NCI-H1092 (cell line): ENCODE measurements at places on chromosomes 16 and 17.

- DNase-seq = peak; percentile 40
These were observed 8.0 kb downstream of the FLYWCH1 start for GRCh38 chr16:2919511-2920255.

DNA sequence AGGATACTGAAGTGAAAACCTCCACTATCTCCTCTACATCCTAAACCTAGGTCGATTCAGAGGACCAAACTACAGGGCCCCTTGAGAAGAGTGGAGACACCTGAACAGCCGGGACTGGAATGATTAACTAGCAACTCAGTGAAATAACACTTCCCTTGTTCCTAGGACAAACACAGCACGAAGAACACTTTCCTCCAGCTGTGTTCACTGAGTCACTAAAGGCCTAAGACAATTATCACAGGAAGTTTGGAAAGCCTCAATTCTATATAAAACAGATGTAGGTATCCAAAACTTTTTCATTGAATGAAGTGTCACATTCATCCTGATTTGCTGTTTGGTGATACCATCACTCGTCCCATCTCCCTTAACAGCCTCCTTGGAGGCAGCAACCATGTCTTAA, 15.5 kb upstream of the CUEDC1 start:
- DNase-seq = no peak

DNA sequence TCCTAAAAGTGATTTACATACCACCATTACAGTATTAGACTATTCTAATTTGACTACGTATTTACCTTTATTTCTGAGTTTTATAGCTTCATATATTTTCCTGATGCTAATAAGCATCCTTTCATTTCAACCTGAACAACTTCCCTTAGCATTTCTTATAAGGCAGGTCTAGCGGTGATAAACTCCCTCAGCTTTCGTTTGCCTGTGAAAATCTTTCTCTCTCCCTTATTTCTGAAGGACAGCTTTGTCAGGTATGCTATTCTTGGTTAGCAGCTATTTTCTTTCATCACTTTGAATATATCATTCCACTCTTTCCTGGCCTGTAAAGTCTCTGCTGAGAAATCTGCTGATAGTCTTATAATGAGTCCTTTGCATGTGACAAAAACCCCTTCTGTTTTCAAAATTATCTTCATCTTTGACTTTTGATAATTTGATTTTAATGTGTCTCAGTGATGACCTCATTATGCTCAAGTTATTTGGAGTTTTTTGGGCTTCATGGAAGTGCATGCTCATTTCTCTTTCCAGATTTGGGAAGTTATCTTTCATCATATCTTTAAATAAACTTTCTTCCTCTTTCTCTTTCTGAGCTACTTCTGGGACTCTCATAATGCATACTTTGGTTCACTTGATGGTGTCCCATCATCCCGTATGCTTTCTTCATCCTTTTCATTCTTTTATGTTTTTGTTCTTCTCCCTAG, 285.4 kb upstream of the PMFBP1 start:
- no peak for DNase-seq

- DNase-seq = no peak
These were observed 25.9 kb downstream of the CLUH start for GRCh38 chr17:2685696-2686095.

DNA sequence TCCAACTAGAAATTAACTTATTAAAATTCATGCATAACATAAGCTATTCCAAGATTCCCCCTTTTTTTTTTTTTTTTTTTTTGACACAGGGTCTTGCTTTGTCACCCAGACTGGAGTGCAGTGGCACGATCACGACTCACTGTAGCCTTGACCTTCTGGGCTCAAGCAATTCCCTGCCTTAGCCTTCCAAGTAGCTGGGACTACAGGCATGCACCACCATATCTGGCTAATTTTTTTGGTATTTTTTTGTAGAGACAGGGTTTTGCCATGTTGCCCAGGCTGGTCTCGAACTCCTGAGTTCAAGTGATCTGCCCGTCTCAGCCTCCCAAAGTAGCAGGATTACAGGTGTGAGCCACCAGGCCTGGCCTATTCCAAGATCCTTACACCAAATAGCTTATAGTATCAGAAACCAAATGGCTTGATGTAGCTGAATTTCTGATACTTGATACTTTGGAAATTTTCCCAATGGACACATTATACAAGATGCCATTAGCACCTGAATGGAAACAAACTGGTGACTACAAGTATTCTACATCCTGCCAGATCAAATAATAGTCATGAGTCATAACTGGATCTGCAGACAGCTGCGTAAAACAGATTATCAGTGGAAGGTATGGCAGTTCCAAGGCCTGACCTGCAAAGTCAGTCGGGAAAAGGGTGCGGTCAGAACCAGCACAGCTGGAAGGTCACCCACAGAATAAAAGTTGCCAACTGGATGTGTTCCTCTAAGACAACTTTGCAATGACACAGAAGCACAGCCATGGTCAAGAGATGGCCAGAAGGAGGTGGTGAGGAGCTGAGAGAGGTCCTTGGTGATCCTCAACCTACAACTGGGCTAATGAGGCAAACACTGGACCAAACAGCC, 14.5 kb downstream of the TUBG1 start:
- no peak for DNase-seq

- DNase-seq = no peak
These were observed 45.0 kb upstream of the MRPS23 start for GRCh38 chr17:57894848-57895247.

- DNase-seq = no peak
These were observed 84.8 kb upstream of the TBC1D3K start for GRCh38 chr17:37839196-37839978.

DNA sequence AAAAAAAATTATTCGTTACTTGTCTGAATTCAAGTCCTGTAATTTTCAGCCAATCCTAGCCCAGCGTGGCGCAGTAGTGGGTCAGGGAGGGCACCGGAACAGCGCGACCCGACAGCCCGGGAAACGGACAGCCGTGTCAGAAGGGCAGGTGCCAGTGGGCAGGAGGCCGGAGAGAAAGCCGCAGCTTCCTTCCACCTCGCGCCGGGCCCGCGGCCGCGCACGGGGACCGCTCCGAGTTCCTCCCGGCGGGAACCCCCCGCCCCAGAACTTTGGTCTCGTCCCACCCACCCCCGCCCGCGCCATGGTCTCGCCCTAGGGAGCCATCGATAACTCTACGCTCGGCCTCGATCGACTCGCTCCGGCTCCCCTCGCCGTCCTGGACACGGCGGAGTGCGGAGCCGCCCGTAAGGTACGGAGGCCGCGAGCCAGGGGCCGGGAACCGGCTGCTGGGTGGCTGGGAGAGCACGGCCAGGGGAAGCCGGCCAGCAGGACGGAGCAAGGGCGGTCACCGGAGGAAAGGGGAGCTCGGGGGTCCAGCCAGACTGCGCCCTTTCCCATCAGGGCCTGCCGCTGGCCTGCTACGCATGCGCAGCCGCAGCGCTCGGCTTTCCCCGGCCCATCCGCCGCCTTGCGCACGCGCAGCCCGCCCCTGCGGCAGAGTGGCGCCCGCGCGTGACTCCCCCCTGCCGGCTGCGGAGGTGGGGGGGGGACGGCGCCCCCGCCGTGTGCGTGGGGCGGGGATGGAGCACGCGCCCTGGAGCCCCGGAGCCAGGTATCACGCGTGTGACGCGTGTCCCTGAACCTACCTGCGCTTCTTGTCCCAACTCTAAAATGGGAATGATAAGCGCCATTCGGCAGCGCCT, at the start of gene MLST8:
Gene MLST8 (plus strand): TSS at position 351 of the 863 bp plus-strand sequence. CDS start 632 bp downstream, outside the sequence.
- peak; percentile 78 for DNase-seq

- no peak for DNase-seq
These were observed 180.9 kb downstream of the HS3ST3A1 start for GRCh38 chr17:13420878-13421277.

GRCh38 chr17:49592263-49592662, 16.6 kb downstream of the NXPH3 start:
- DNase-seq = no peak

DNA sequence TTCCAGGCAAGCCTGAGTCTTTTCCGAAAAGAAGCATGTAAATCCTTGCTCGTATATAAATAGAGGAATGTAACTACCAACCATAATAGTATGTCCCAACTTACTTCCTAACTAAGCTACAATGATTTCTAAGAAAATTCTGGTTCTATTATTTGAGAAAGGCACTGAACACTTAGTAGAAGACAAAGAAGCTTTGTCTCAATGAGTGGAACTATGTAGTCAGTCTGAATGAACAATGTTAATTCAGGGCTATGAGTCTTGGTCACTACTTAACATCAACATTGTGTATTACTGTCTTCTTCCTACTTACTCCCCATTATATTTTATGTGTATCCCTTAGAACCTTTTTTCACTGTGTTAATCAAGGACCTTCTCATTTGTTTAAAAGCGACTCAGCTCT, 206.0 kb downstream of the CYB561 start:
- no peak for DNase-seq

GRCh38 chr16:12155235-12155634, 178.7 kb downstream of the SNX29 start:
- DNase-seq = no peak

DNA sequence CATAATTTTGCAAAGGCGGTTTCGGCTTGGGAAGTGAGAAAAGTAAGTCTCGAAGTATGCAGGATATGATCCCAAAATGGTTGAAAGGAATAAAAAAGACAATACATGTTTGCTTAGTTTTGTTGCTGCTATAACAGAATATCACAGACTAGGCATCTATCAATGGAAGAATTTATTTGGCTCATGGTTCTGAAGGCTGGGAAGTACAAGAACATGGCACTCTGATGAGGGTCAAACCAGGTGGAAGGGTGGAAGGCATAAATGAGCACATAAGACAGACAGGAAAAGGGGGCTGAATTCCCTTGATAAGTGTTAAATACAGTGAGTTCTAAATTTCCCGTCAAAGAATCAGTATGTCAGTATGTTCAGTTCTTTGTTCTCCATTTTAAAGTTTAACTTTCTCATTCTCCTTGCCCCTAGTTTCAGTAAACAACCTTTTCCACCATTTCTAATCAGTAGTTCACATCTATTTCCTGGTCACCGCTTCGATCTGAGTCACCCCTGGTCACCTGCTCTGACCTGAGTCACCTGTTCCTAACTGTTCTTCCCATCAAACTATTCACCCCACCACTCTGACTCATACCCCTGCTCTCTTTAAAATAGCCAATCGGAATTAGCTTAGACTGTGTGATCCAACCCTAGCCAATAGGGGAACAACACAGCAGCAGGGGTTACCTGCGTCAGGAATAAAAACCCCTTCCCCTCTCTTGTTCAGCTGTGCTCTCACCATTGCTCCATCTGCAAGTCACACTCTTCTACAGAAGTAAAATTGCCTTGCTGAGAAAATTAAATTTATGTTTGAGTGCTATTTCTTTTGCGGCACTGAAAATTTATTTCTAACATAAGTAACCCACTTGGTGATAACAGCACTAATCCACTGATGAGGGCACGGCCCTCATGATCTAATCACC, 240.8 kb downstream of the STX8 start:
- no peak for DNase-seq
